ENCODE measurements at places on chromosomes 11 and 22.

GRCh38 chr11:59218893-59219292, 6.2 kb upstream of the MPEG1 start:
- no peak for DNase-seq

DNA sequence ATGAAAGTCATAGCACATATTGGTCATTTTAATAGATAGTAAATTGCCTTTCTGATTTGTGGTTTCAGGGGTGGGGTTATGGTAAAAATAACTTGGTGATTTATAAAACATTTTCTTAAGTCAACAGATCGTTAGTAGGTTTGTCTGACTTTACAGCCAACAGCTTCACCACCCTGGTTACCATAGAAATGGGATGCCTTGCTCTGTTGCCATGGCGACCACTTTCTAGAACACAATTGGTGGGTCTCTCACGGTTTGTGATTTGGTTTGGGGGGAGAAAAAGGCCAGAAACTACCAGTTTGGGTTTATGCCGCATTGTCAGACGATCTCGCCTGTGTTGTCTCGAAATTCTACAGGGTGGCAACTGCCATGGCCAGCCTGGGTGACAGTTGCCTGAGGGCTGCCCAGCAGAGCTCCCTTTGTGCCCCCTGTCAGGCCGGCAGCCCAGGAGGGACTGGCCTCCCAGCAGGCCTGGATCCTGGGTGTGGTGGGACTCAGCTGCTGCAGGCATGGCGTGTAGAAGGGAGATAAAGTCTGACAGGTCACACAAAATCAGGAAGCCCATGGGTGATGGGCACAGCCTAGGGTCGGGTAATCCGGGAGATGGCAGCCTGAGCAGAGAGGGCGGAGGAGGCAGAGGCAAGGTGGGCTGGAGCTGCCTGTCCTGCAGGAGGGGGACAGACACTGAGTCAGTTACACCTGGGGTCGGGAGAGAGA, 30.9 kb downstream of the KCNC1 start:
- DNase-seq: no peak

GRCh38 chr11:77127235-77127911, 673 bp upstream of the MYO7A start:
- DNase-seq: peak; percentile 50

DNA sequence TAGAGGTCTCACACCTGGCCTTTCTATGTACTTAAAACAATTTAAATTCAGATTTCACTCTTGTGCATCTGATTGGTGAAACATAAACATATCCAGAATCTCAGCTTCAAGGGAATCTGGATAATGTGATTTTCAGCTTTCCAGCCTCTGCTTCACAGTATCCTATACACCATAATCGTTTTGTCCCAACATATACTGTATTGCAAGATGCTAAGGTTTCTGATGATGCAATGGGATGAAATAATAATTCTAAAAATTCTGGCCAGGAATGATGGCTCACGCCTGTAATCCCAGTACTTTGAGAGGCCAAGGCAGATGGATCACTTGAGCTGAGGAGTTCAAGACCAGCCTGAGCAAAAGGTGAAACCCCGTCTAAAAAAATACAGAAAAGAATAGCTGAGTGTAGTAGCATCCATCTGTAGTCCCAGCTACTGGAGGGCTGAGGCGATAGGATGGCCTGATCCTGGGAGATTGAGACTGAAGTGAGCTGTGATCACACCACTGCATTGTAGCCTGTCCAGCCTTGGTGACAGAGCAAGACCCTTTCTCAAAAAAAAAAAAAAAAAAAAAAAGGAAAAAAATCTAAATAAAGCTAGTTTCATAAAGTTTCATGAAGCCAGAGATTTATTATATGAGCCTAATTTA, 41.0 kb upstream of the CTSC start:
- no peak for DNase-seq
